Activated CD8-positive, alpha-beta memory T cell treated with anti-CD3 and anti-CD28 coated beads for 24 hours (primary cell): ENCODE measurements at places on chromosomes 5 and 9.

DNA sequence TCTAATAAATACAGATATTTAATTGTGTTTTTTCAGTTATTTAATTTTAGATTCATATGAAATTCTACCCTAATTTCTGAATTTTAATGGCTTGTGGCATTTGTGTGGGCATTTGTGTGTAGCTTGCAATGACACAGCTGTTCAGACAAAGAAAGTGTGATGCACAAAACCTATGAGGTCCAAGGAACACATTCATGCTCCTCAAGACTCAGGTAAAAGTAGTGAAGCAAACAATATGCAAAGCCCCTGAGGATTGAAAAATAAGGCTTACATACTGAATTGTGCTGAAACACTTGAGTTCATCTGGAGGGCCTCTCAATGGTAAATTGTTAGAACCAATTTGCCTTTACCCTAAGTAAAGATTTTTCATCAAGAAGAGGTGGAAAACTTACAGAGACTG lies 28.1 kb downstream of the IL7R start:
- DNase-seq, result no peak

DNA sequence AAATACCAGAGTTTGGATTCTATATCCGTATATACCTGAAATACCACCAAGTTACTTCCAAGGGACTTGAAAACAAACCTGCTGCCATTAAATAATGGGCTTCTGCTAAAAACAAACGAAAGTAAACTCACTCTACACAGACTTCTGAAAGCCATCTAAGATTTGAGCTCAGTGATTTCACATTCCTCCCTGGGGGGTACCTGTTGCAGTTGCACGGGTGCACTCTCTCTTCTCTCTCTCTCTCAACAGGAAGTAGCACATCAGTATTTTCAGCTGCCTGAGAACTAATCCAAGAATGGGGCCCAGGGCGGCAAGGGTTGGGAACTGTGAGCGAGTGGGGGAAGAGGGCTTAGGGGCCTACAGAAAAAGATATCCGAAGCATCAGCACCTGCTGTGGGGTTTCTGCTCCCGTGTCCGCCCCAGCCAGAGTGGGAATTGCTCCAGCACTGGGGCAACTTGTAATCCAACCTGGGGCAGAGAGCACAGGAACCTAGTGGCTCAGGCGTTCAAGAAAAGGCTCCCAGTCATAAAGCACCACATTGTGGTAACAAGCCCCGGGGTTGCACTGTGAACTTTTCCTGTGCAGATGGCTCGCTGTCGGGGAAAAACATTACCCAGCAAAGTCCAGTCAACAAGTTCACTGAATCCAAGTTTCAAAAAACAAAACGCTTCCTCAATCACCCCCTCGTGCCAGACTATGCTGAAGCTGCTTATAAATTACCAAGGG lies 99.8 kb downstream of the EFNA5 start:
- peak; percentile 62 for DNase-seq

DNA sequence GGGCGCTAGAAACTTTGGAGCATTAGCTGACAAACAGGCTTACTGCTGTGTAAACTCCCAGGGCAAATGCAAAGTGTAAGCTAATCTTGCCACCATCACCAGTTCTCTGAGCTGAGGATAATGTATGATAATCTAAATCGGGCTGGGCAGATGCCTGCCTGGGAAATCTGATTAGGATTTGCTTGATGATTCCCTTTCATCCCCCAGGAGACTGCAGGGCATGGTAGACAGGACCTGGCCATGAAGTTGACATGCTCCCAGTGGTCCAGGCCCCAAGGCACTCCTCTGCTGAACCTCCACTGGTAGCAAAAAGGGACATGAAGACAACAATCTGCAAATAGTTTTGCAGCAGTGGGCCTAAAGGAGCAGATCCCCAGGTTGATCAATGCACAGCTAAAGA lies 317.5 kb downstream of the SPOCK1 start:
- no peak for DNase-seq

DNA sequence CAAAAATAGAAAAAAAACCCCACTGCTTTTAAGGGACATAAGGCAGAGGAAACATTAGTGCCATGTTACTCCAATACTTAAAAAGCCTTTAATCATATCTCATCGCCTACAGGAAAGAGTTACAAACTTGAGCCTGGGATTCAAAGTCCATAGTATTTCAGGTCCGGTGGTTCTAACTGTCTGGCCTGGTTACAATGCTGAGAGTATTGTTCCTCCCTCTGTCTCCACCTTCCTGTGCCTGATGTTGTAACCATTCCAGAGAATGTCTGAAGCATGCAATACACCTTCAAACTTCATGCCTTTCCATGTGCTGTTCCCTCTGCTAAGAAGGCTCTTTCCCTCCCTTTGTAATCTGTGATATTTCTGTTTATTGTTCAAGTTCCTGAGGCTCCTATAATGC lies 41.6 kb upstream of the SLC36A2 start:
- DNase-seq, result no peak

GRCh38 chr5:109656829-109657228 lies 32.9 kb upstream of the MAN2A1 start:
- DNase-seq, result no peak

DNA sequence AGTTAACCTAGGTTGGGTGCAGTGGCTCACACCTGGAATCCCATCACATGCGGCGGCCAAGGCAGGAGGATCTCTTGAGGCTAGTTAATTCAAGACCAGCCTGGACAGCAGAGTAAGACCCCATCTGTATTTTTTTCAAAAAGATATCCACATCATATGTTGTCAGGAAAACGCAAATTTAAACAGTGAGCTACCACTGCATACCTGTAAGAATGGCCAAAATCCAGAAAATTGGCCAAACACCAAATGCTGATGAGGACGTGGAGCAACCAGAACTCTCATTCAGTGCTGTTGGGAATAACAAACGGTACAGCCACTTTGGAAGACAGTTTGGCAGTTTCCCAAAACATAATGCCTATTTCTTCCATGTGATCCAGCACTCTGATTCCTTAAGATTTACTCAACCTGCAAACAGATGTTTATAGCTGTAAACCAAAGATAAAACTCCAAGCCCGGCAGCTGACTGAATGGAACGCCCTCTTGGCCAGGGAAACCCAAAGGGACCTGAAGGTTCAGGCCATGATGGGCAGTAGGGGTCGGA lies 12.4 kb downstream of the CEL start:
- DNase-seq, result no peak

DNA sequence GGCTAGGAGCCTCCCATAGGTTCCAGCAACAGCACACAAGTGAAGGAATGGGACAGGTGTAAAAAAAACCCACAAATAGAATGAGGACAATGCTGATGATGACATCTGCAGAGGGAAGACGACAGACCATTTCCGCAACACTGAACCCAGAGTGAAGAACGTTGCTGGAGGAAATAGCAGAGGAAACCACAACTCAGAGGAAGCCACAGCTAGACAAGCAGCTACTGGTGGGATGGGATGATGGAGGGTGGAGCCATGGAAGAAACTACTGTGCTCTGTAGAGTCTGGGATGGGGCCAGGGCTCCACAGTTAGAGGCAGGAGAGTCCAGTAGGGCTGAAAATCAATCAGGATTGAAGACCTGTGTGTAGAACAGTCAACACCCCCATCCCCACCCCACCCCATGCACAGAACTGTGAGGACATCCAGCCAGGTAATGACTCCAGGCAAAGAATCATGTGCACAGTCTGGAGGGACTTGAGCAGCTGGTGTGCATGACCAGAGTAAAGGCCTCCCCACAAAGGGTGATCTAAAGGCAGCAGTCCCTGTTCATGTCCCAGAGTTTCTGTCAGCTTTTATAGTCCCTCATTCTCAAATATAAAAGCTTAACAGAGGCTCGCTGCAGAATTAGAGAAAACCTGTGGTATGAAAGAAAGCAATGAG lies 65.2 kb upstream of the SPIN1 start:
- peak; percentile 67 for DNase-seq

DNA sequence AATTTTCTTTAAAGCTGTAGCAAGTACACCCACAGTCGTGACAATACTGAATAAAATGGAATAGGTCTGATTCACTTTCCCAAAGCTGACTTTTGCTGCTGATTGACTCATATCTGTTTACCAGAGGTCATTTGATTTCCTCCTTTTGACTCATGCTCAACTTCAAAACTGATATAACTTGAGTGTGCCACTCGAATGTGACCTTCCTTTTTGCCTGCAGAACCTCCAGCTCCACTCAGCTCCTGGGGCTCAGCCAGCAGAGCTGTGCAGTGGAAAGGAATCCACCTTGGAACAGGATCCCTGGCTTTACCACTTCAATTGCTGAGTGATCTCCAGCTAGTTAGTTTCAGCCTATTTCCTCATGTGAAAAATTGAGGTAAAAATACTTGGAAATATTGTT lies 84.1 kb downstream of the FEM1C start:
- no peak for DNase-seq

- no peak for DNase-seq
Measured at GRCh38 chr9:128128836-128129590, 1.5 kb upstream of the PTGES2 start.

DNA sequence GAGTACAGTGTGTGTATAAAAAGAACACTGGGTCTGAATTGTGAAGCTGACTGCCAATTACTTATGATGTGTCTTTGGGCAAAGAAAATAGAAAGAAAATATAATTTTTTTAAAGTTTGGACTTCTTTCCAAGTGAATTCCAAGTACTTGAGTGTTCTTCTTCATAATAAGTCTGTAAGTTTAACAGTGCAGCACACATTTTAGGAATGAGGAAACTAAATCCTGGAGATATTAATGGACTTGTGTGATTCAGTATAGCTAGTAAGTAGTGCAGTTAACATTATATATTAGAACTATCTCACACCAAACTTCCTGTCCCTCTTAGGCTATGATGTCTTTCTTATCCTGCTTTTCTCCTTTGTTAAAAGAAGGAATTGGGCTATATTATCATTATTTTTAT lies 1953.8 kb downstream of the MAT2B start:
- DNase-seq, result no peak

DNA sequence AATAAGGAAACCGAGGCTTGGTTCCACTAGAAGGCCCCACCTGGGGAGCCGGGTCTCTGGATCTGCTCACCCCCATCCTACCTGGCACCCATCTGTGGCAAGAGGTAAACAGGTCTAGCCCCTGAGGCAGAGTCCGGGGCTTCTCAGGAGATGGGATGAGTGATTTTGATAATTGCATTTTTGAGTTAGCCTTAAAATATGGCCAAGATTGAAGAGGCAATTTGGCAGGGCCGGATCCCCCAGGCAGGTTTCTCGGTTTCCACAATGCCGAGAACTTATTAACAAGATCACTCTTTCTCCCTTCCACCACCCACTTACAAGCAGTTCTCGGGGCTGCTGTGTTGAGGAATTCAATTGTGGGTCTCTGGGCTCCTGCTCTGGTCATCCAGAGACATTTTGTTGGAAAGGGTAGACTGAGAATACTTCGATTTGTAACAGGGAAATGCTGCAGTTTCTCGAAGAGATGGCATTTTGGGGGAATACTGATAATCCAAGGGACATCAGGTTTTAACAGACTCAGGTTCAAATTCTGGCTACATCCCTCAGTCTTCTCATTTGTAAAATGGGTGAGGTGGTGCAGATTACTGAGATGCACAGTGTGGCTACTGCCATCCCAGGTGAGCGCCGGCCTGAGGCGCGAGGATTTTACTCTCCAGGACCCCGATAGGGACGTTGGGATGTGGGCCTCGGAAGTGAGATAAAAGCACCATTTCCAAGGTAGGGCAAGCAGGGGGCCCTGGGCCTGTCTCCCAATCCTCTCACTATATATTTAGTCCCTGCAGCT lies 194.2 kb downstream of the CDK5RAP2 start:
- no peak for DNase-seq

DNA sequence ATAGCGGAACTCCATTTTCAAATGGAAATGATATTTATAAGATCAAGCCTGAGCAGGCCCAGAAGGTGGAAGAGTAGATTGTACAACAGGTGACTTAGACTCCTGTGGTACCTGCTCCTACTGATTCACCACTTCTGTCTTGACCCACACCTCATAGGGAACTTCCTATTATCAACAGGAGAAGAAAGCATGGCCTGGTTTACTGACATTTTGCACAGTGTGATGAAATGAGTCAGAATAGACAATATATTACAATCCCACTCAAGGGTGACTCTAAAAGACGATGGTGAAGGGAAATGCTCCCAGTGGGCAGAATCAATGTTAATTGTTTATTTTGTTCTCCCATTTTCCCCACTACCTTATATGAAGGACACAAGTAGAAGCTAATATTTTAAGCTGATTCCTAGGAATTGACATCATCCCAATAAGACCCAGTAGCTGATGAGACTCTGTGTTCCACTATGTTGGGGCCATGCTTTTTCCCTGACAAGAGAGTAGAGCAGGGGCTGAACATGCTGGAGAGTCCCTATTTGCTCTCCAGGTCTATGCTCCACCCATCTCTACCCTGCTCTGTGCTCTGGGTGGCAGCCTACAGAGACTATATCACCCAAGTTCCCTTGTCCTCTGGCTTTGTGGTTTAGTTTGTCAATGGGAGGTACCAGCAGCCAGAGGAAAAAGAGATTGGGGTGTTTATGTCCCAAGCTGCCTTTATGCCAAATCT lies 163.4 kb upstream of the FSTL4 start:
- DNase-seq, result no peak

DNA sequence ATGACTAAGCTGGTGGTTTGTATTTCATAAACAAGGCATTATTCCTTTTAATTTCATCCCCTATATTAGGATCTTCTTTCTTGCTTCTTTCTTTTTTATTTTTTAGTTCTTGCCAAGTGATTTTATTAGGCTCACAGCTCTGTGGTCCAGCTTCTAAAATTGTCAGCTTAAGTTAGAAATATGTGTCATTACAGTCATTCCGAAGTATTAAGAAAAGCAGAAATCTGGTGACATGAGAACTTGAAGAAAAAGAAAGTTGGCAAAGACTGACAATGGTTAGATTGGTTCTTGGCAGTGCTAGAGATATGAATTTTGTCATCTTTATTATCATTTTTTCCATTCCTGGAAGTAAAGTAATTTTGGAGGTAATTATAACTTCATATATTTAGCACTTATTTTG lies 166.5 kb upstream of the PRR16 start:
- DNase-seq, result no peak

- no peak for DNase-seq
Measured at GRCh38 chr5:66769839-66770617, 173.8 kb downstream of the MAST4 start.
